ENCODE measurements at places on chromosomes 5 and 9. TPM values are rescaled to one million over a fixed set of nuclear protein-coding genes. Genes with fewer than 3 reads are reported as not detected.

DNA sequence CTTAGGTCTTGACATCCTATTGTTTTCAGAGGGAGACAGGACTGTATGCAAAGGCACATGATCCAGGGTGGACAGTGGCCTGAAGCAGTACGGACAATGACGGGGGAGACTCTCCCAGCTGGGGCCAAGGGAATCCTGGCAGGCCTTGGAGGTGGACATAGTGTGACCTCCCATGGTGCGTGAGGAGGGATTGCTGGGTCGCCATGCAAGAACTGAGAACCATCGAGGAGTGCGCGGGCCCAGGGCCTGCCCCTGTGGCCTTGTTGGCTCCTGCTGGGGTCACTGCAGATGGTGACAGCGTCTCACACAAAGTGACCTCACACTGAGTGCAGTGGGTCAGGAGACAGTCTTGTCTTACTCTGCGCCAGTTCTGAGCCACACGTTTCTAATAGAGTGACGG lies 192.4 kb downstream of the GADD45G start:
- DNase-seq: no peak

DNA sequence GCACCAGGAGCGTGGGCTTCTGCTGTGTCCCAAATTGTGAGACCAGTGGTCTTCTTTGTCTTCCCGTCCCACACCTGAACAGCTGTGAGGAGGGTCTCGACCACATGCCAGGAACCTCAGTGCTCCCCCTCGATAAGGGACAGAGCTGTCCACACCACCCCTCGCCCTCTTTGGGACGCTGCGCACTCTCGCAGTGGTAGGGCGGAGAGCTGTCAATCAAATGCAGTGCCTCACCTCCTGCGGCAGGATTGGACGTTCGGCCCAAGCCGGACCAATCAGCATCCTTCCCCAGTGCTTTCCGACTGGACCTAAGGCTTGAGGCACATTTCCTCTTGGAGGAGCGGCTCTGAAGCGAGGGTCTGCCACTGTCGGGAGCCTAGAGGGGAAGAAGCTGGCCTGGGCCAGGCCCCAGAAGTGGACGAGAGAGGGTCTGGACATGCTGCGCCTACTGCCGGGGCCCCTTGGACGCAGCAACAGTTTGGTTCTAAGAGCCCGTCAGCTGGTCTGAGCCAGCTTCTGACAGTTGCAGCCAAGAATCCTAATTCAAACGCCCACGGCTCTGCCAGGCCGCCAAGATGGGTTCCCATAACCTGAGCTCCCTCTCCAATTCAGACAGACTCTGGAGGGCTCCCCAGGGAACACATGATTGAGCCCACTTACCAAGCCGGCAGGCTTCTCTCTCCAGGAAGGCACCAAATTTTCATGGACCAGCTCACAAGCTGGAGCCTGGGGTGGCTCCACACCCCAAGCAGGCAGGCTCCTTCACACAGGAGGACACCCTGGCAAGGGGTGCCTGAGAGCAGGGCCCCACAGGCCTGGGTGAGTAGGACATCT lies 28.1 kb upstream of the ADAMTS2 start:
- DNase-seq: no peak

Gene PCDHA9
- 0.83 TPM for total RNA-seq

DNA sequence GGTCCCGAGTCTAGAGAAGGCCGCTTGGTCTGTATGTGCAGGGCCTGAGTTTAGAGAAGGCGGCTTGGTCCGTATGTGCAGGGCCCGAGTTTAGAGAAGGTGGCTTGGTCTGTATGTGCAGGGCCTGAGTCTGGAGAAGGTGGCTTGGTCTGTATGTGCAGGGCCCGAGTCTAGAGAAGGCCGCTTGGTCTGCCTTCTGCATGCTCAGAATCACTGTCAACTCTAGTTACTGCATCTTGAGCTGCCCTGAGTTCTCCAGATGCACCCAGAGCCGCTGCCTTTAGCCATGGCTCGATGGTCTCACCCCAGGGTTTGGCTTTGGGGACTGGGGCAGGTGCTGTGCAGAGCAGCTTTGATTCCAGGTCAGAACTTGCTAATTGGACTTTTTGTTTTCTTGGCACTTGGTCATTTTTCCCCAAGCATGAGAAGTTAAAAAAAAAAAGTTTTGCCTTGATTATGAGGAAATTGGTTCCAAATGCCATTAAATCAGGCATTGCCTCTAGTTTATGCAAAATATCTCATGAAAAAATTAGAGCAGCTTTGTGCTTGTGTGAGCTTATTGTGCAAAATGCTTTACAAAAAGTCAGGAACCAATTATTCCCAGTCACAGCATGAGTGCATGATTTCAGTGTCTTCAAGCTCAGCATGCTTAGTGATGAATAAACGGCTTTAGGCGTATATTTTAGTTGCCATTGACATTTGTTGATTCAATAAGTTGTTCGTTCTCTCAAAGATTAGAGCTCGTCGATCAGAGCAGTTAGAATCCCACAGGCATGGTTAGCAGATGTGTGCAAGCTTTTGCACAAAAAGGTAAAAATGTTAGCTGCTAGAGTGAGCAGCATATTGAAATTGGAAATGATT lies 25.4 kb upstream of the EXOC3 start:
- DNase-seq: no peak

GRCh38 chr9:127186806-127187205 lies 64.4 kb upstream of the ANGPTL2 start:
- DNase-seq: no peak

Gene PCDHGC5
- 1.8 TPM for total RNA-seq

Gene CCDC69
- total RNA-seq: 0.17 TPM
